ENCODE measurements at places on chromosomes 4 and X.

DNA sequence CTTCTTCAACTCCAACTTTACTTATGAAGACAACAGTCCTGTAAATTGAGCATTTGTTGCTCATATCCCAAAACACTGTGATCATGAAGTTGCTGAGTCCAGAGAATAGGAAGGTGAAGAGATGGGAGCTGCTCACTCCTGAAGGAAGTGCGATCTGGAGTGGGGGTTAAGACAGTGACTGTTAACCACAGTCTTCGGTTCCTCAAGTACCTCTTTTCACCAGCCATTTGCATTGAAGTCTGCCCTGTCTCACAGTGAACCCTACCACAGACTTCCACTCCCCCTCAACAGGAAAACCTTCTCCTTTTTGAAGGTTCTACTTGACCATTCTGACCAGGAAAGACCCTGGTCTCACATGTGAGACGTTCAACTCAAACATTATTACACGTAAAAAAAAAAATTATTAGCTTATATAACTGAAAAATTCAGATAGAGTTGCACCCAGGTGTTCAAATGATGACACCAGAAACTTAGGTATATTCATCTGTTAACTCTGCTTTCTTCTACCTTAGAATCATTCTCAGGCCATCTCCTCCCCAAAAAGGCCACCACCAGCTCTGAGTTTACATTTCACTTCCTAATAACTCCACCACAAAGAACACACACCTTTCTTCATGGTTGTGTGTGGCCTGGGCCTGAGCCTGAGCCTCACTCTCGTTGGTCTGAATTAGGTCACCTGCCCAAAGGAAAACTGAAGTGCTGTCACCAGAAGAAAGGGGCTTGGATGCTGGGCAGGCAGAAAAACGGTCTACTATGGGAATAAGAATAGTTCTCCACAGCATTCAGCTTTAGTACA lies 199.2 kb downstream of the DCTD start:
- DNase-seq: no peak

- DNase-seq: no peak
These were observed 52.6 kb upstream of the DCTD start for GRCh38 chr4:182969651-182970279.

DNA sequence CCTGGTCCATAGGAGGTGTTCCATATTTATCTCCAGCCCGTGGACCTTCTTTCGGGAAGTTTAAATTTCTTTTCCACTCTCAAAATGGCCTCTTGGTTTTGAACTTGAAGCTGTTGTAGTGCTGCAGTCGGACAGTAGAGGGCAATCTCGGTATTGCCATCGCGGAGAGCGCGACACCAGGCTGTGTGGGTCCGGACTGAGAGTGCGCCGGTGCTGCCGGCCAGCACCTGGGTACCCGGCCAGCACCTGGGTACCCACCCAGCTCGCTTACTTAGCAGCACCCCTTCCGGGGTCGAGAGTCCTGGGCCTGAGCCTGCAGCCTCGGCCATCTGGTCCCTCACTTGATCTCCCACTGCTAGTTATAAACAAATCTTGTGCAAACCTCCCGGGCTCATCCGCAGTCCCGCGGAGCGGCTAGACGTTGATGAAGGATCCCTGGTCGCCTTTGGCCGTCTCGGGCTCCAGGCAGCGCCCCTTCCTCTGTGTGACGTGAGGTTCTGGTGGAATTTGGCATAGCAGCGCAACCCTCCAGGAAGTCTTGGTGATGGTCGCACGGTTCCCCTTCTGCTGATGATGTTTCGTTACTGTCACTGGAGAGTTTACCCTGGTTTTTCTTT lies 18.0 kb downstream of the FAM9A start:
- no peak for DNase-seq

DNA sequence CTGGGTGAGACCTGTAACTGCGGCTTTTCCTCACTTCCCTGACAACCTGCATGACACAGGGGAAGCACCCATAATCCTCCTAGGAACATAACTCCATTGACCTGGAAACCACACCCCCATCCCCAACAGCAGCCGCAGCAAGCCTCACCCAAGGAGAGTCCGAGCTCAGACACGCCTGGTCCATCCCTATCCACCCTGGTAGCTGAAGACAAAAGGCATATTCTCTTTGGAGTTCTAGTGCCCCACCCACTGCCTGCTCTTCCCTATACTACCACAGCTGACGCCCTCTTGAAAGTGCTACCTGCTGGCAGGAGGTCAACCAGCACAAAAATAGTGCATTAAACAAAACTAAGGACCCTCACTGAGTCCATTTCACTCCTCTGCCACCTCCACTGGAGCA lies 1080.9 kb upstream of the IGFBP7 start:
- DNase-seq: no peak
